ENCODE measurements at places on chromosomes 5 and 9.

- no peak for DNase-seq
These were observed 147.3 kb downstream of the ACTL7B start for GRCh38 chr9:108708448-108708847.

DNA sequence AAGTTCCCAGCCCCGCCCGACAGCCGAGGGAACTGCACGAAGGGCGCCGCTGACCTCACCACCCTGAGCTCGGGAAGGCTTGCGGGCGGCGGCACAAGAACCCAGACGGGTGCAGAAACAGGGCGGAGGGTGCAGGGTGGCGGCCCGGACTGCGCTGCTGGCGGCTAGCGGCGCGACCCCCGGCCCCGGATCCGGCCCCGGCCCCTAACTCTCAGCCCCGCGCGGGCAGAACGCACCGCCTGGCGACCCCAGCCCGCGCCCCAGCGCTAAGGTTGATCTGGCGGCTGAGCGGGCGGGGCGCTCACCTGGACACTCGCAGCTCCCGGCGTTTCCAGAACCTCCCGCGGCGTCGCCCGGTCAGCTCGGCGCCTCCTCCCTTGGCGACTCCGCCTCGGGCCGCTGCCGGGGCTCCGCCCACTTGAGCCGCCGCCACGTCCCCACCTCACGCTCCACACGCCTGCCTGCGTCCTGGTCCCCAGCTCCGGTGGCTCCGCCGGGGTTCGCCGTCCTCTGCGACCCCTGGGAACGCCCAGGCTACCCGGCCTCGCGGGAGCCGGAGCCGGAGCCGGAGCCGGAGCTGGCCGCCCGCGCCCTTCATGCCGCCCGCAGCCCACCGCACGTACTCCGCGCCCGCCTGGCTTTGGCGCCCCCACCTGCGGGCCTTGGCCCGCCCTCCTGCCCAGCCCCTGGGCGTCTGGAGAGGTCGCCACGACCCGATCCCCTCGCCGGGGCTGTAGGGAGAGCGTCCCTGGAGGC lies at the start of gene P4HA2:
Gene P4HA2 (minus strand): TSS at position 369 of the 756 bp plus-strand sequence. CDS start 9,227 bp downstream, outside the sequence.
- no peak for DNase-seq

GRCh38 chr9:35254984-35255857 lies 93.4 kb downstream of the UNC13B start:
- no peak for DNase-seq

DNA sequence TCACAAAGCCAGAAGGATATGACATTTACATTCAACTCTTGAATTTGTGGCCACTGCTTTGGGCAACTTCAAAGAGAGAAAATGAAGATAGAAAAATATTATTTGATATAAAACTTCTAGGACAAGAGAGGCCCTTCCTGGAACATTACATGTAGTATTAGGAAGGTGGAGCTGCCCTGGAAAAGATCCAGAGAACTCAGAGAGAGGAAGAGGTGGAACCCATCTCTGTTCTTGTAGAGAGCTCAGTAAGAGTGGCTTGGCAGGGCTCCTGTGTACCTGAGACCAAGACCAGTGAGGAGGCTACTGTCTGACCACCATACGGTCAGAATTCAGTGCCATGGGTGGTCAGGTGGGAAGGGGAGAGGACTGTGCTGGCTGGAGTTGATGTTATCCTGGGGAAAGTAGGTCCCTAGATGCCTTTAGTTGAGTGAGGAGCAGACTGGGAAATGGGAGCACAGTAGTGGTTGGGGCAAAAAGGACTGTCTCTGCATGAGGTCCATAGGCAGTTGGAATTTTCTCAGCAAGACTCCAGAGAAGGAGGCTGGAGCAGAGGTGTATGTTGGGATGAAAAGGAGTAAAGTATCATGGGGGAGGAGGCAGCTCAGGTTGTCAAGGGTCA lies 7.6 kb downstream of the TGFBI start:
- no peak for DNase-seq

GRCh38 chr9:21994556-21995005 lies at the start of gene CDKN2B-AS1:
Gene CDKN2B-AS1, plus strand, starts transcription at chr9:21994791.
- no peak for DNase-seq

GRCh38 chr5:61657686-61658085 lies 325.6 kb downstream of the ZSWIM6 start:
- DNase-seq: no peak

DNA sequence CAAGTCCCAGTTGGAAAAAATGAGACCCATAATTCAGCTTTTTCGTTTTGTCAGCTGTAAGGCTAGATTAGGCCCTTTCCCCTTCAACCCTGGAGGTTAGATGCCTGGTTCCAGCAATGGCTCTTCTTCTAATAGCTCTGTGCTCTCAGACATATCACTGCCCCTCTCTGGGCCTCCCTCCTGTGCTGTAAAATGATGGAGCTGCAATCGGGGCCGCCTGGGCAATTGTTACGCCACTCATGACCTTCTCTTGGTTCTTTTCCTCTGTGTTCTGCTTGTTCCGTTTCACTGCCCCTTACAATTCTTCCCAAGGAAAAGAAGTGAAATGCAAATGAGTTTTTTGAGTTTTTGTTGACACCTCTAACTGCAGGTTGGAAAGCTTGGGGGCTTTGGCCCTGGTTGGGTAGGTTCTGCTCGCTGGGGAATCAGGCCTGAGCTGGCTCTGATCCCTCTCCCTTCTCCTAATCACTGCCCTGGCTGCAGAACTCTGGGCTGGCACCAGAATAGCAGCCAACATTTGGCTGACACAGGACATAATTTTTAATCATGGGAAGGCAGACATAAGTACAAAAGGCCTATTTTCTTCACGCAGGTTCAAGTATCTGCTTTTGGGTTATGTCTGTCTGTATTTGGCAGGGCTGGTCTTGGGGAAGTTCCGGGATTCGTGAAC lies 110.9 kb downstream of the FOXD1 start:
- DNase-seq: no peak

DNA sequence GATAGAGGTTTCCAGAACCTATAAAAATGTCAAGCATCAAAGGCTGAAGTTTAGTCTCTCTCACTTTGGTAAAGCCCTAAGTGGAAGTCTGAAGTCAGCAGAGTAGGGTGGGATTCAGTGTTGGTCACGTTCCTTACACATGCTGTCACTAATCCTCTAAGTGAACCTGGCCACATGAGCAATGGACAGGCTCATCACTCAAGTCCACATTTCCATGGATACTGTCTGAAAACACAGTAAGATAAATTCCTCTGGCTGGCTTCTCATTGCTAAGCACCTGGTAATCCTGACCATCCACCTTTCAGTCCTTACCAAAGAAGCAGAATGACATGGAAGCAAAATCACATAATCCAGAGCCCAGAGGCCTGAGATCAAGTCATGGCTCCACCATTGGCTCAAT lies 43.8 kb downstream of the GNA14 start:
- DNase-seq: no peak

GRCh38 chr5:147369742-147370374 lies 135.0 kb downstream of the STK32A start:
- no peak for DNase-seq

DNA sequence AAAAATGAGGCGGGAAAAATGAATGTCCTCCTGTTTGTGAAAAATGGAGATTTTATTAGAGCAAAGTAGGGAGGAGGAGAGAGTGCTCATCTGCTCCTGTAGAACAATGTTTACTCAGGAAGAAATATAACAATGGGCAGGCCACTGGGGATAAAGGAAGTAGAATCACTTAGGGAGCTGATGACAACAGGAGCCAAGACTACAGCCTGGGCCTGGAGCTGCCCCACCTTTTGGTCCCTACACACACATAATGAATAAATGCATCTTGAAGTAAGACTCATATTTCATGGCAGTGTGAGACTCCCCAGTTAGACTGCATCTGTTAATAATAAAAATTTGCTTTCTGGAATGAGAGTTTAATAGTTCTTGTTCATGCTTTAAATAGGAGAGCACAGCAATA lies 1939.8 kb downstream of the EFNA5 start:
- no peak for DNase-seq

DNA sequence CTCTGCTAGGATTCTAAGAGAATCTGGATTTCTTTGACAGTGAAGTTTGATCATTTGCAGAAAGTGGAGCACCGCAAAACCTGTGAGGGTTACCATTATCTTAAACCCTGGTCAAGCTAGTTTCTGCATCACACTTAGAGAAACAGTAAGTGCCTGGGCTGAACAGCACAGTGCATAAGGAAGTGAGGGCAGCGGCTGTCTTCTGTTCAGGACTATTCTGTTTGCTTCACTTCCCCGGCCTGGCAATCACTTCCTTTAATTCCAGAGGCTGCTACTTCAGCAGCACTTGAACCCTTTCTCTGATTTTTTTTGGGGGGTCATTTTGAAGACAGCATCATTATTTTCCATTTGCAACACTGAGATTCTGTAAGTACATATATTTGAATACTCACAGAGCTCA lies 32.0 kb downstream of the SEMA6A start:
- no peak for DNase-seq

GRCh38 chr5:56269216-56269927 lies 36.2 kb upstream of the ANKRD55 start:
- DNase-seq: no peak

GRCh38 chr5:109825450-109825849 lies 135.7 kb downstream of the MAN2A1 start:
- no peak for DNase-seq

DNA sequence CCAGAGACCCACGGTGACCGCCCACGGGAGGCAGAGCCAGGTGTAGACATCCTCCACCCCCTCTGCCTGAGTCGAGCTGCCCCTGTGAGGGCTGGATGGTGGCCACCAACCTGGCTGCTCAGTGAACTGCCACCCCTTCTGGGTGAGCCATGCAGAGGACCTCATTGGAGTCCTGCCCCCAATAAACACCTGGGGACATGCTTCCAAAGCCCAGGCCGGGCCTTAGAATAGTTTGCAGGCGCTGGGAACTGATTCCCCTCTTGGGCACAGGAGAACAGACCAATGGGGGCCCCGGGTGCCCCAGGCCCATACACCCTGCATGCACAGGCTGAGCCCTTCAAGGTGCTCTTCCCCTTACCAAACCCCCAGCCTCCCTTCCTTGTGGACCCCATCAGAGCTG lies 38.1 kb upstream of the GFPT2 start:
- DNase-seq: no peak

GRCh38 chr5:158464383-158464782 lies 605.4 kb upstream of the CLINT1 start:
- DNase-seq: no peak

- no peak for DNase-seq
These were observed 38.0 kb downstream of the CDK5RAP2 start for GRCh38 chr9:120541921-120542320.

DNA sequence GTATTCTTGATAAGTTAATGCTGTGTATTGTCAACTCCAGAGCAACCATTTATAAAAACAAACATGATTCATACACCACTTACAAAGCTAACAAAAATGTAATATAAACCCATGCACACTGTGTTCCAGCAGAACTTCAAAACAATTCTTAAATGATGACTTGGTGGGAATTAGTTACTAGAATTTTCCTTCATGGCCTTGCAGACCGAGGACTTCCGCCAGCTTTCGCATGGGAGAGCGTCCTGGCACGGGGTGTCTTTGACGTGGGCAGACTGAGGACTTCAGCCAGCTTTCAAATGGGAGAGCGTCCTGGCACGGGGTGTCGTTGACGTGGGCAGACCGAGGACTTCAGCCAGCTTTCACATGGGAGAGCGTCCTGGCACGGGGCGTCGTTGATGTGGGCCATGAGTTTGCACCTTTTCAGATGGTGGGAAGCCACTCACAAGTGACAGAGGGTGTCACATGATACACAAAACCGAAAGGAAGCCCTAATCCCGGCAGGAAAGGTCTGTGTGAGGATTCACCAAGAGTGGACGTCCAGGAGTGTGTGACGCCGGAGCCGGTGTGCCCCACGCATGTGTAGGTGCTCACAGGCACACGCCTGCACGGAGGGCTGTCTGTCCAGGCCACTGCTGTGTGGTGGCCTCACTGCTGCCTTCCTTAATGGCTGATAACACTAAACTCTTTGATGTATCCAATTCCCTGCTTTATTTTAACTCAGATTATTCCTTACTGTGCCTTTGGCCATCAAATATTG lies 211.3 kb upstream of the IRX4 start:
- no peak for DNase-seq

DNA sequence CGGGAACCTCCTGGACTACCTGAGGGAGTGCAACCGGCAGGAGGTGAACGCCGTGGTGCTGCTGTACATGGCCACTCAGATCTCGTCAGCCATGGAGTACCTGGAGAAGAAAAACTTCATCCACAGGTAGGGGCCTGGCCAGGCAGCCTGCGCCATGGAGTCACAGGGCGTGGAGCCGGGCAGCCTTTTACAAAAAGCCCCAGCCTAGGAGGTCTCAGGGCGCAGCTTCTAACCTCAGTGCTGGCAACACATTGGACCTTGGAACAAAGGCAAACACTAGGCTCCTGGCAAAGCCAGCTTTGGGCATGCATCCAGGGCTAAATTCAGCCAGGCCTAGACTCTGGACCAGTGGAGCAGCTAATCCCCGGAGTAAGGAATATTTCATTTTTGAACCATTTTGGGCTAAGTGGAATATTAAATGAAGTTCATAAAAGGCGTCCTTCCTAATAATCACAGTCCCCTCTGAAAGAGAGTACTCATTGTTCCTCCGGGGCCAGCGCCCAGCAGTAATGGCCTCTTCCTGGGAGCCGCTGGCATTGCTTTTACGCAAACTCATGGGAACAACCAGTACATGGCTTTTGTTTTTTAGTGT lies 23.6 kb downstream of the QRFP start:
- no peak for DNase-seq

DNA sequence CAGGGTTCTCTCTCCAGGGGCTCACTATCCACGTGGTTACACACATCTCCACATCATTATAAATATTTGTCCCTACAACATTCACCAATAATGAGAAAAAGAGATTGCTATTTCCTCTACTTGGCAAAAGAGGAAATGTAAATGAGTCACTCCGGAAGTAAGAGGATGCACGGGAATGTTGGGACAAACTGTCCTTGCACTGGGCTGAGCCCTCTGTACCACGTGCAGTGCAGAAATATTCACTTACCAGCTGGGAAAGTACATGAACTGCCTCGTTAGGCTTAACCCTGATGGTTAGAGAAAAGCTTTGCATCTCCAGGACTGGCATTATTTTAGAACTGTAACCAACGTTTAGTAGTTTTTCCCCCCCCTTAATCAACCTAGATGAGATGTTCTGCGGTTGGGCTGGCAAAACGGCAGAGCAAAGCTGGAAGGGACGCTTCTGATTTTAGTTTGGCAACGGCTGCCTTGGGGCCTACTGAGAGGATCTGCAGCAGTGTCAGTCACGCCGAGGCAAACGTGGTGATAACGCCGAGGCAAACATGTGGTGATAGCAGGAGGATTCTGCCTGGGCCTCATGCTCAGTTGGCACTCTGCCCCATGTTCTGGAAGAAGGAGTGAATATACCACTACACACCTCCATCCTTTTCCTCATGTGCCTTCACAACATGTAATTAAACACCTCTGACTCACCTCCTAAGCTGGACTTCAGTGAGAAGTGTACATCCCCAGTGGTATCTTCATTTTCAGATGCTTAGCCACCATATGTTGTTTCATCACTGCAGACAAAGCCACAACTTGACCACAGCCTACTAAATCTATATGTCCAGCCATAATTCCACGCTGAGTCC lies 661.4 kb upstream of the KLF4 start:
- DNase-seq: no peak

- DNase-seq: no peak
These were observed 105.1 kb upstream of the SLC25A48 start for GRCh38 chr5:135729321-135729786.

- DNase-seq: no peak
These were observed 555.5 kb downstream of the CDH9 start for GRCh38 chr5:26482810-26483375.
